ENCODE measurements at places on chromosomes 2 and 18.

DNA sequence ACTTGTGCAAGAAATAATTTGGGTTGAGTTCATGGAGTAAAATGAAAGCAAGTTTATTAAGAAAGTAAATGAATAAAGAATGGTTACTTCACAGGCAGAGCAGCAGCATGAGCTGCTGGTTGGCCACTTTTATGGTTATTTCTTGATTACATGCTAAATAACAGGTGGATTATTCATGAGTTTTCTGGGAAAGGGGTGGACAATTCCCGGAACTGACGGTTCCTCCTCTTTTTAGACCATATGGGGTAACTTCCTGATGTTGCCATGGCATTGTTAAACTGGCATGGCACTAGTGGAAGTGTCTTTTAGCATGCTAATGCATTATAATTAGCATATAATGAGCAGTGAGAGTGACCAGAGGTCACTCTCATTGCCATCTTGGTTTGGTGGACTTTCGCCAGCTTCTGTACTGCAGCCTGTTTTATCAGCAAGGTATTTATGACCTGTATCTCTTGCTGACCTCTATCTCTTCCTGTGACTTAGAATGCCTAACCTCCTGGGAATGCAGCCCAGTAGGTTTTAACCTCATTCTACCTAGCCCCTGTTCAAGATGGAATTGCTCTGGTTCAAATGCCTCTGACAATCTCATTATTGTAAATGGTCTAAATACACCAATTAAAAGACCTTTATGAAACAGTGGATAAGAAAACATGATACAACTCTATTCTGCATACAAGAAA, 114.1 kb upstream of the FIGN start:
- DNase-seq, result no peak

- peak; percentile 67 for DNase-seq
Observed at GRCh38 chr18:43665105-43665788, 388.0 kb upstream of the SYT4 start.

DNA sequence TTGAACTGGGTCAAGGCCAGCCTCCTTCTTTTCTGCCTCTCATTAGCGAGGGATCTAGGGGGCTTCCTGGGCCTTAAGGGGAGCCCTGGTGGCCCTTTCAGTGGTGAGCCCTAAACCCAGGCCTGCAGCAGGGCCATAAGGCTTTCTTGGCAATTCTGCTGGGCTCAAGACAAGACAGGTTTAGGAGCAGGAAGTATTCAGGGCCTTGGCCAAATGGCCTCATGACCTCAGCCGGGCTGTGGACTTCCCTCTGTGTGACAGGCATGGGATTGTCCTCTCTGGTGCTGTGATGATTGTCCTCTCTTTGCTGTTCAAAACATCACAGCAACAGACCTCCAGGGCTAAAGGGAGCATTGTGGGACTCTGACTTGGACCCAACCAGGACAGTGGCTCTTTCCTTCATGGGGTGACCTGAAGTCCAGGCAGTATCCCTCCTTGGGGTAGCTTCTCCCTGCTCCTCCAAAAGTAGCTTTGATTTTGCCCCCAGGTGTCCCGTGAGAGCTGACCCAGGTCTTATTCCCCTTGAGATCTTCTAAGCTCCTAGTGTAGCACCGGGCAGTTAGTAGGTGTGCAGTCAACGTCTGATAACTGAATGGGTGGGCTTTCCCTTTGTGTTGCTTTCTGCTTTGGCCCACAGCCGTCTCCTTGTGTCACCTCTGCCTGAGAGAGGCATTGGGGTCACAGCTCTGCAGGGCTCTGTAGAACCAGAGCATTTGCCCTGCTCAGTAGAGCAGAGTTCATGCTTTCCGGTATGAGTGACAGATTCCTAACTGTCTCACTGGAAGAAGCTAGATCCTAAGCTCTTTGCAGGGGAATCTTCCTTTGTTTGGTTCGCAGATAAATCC, 14.7 kb downstream of the FOSL2 start:
- DNase-seq, result no peak

- no peak for DNase-seq
Observed at GRCh38 chr2:71292159-71292558, 39.4 kb upstream of the ZNF638 start.

- peak; percentile 46 for DNase-seq
Observed at GRCh38 chr18:9513971-9514512, 38.7 kb downstream of the RALBP1 start.

DNA sequence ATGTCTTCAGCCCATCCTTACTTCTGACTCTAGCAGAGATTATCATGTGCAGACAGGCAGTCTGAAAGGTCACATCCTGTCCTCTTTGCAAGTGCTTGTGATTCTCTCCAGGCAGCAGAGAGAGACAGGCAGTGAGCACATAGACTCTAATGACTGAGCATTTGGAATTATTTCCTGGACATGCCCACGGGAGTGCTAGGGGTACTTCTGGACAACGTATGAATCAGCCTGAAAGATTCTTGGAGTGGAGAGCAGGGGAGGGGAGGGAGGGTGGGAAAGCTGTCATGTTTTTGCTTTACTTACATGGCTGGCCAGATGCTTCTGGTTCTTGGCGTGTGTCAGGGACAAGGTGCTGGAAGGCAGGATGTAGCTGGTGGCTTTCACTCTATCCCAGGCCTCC, 150.6 kb downstream of the RIF1 start:
- no peak for DNase-seq

GRCh38 chr2:38215993-38216392, 140.0 kb upstream of the CYP1B1 start:
- peak; percentile 20 for DNase-seq

DNA sequence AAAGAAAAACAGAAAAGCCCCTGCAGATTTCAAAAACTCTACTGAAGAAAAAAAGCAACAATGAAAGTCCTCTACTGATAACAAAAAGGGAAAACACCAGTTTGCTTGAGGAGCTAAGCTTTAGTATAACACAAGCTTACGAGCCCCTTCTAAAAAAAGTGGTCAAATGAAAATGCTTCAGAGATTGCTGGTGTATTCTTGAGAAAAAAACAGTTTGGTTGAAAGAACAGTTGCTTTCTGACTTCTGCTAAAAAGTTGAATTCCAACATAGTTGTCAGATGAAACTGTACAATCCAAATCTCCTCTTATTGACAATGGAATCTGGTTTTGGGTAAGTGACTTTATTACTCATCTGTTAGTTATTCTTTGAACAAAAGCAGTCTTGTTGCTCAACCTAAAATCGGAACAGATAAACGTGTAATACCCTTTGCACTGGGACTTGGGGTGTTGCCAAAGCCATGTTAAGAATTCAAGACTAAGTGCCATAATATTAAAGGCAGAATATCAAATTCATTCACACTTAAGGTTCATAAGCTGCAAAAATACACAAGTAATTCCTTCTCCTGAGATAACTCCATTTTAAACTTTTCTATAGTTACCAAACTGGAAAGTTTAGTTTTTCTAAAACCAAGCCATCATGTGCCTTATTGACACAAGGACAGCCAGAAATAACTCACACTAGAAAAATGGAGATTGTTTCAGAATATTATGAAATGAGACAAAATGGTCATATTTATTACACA, 45.3 kb upstream of the SPAG16 start:
- DNase-seq, result peak; percentile 83

DNA sequence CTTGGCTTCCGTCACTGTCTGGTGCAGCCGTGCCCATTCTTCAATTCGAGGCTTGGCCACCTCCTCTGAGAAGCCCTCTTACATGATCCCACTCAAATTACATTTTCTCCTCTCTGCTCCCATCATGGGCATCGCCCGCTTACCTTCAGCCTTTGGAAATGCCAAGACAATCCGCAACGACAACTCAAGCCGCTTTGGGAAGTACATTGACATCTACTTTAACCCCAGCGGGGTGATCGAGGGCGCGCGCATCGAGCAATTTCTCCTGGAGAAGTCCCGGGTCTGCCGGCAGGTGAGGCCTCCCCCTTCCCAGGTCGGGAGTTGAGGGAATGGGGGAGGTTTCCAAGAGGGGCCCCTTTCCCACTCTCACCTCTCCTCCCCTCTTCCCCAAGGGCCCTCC, 38.3 kb downstream of the MYO7B start:
- DNase-seq, result no peak

GRCh38 chr2:144495227-144496091, 24.5 kb downstream of the ZEB2 start:
- DNase-seq, result no peak

- no peak for DNase-seq
Observed at GRCh38 chr2:55805686-55806085, 112.0 kb upstream of the PNPT1 start.

DNA sequence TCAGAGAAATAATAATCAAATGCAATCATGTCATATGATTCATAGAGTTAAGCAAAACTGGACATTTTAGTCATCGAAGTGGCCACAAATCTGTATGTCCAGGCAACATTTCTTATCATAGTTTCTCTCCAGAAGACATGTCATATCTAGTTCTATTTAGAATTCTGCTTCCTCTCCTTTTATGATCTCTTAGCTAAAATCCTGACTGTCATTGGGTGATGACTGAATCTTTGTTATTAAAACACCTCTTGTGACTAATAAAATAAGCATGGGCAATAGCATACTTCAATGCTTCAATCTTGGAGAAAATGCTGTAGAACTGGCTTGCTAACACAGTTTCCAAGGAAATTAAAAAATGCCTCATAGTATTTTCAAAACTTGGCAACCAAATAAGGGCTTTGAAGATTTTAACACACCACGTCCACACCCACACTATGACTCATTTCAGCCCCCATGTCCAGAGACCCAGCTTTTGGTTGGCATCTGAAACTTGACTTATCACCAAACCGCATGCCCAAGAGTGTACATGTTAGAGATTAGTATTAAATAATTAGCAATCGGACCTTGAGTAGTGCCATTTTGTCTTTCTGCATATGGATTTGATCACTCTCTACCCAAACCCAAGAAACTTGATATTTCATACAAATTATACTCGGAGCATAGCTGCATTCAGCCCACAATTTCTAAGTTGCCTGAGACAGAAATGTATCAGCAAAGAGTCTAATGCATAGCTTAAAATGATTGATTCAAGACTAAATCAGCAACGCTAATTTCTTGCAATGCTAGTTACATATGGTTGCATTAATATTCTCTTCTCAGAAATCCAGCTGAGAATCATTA, 106.5 kb upstream of the ETAA1 start:
- DNase-seq, result peak; percentile 69

GRCh38 chr18:31716362-31716761, 32.0 kb upstream of the B4GALT6 start:
- DNase-seq, result no peak

GRCh38 chr2:197164141-197164754, 146.3 kb downstream of the ANKRD44 start:
- DNase-seq, result no peak

GRCh38 chr2:176454893-176455815, 185.9 kb downstream of the MTX2 start:
- no peak for DNase-seq

DNA sequence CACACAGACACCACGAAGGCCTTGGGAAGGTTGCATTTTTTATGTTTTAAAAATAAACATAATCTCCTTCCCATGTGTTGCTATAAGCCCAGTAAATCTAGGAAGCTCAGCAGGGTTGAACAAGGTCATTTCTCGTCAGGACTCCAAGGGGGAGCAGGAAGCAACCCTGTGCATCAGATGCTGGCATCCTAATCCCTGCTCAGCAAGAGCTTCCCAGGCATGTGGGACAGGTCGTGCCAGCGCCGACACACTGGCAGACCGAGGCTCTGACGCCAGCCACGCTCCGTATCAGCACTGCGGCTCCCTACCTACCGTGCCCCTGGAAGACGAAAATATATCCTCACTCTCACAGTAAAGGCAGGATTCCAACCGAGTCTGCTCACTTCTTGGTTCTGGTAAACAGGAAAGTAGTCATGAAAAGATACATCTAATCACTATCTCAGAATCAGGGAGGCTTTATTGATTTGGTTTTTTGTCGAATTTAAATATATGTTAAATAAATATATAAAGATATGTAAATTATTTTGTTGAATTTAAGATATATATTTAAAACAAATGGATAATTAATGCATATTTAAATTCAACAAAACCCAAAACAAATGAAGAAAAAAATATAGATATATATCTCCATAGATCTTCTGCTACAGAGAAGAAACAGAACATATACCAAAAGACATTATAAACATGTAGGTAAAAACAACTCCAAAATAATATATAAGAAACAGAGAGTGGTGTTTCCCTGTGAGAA, 61.4 kb downstream of the TXNL1 start:
- DNase-seq, result no peak

DNA sequence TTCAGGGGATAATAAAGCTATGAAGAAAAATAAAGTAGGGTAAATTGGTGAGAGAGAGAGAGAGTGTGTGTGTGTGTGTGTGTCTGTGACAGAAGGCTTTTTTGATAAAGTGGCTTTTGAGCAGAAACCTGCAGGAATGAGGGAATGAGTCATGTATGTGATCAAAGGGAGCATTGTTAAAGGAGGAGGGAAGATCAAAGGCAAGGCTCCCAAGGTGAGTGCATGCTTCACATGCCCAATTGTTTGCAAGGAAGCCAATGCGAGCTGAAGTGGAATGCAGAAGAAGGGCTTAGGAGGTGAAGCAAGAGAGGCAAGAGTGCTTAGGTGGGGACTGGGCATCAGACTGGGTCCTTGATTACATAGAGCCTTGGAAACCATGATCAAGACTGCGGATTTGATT, 96.8 kb downstream of the DNAH6 start:
- DNase-seq, result no peak

Measured in GM04503 (cell line).